ENCODE measurements at places on chromosomes 6 and 20. TPM values are rescaled to one million over a fixed set of nuclear protein-coding genes. Genes with fewer than 3 reads are reported as not detected.

- H3K36me3 ChIP-seq, result no peaks in the 10 kb centered on the region
- DNase-seq, result peak; percentile 84
- H3K4me3 ChIP-seq, result no peak overlapping the region
- no peak overlapping the region for H3K27ac ChIP-seq
- H3K27me3 ChIP-seq, result no peaks in the 10 kb centered on the region
Measured at GRCh38 chr20:39885975-39886649, 802.9 kb downstream of the MAFB start.

DNA sequence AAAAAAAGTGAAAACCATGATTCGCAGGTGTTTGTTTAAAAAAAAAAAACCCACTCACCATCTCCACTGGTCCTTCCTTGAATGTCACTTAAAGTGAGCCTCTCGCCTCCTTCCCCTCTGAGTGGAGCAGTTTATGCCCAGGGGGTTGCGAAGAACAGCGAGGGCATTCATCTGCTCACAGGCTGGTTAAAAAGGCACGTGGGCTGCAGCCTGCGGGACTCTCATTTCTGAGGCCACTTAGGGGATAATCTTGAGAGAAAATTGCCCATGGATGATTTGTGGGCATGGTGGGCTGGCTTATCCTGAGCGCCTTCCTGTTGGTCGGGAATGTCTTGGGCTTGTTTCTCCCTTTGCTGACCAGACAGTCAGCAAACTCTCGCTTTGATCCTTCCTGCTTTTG lies 18.9 kb downstream of the BCAS4 start:
- no peak overlapping the region for H3K4me3 ChIP-seq
- no peak for DNase-seq
- no peak overlapping the region for H3K27ac ChIP-seq
- H3K36me3 ChIP-seq, result no peaks in the 10 kb centered on the region
- no peaks in the 10 kb centered on the region for H3K4me1 ChIP-seq
- H3K27me3 ChIP-seq, result no peaks in the 10 kb centered on the region

DNA sequence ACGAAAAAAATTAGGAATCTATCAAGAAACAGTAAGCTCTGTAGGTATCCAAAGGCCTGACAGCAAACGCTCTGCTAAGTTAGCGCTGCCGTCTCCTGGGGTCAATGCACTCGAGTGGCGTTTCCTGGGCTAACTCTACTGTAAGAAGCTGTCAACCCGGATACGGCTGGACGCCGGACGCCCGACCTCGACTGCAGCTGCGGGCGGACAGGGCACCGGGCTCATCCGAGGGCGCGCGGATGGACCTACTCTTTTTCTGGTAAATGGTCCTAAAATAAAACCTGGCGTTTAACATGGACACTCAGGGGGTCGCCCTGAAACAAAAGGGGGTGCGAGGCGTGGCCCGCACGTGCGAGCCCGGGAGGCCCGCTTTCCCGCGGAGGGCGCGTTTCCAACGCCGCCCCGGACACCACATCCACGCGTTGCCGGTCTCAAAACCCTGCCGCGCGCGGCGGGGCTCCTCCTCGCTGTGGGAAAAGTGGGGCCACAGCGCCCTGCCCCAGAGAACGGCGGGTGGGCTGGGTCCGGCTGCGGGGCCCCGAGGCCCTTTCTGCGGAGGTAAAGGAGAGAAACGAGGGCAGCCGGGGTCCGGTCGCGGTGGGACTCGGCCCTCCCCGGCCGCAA lies 537 bp downstream of the TCP1 start:
- peaks cover 48% of the 10 kb centered on the region for H3K4me1 ChIP-seq
- peaks cover 53% of the 10 kb centered on the region for H3K36me3 ChIP-seq
- H3K4me3 ChIP-seq, result peak overlapping the region; percentile 99
- no peaks in the 10 kb centered on the region for H3K27me3 ChIP-seq
- peak overlapping the region; percentile 99 for H3K27ac ChIP-seq

- no peaks in the 10 kb centered on the region for H3K4me1 ChIP-seq
- H3K27ac ChIP-seq, result no peak overlapping the region
- DNase-seq, result no peak
Measured at GRCh38 chr6:29892696-29893095, 49.6 kb upstream of the HLA-A start.

GRCh38 chr6:44575644-44576043 lies 188.1 kb downstream of the CDC5L start:
- H3K4me1 ChIP-seq, result peaks cover 10% of the 10 kb centered on the region
- no peak for DNase-seq
- H3K4me3 ChIP-seq, result no peak overlapping the region
- no peaks in the 10 kb centered on the region for H3K36me3 ChIP-seq
- no peak overlapping the region for H3K27ac ChIP-seq
- no peaks in the 10 kb centered on the region for H3K27me3 ChIP-seq

- no peaks in the 10 kb centered on the region for H3K27me3 ChIP-seq
- no peaks in the 10 kb centered on the region for H3K4me1 ChIP-seq
- H3K27ac ChIP-seq, result no peak overlapping the region
- no peak overlapping the region for H3K4me3 ChIP-seq
- no peaks in the 10 kb centered on the region for H3K36me3 ChIP-seq
- DNase-seq, result no peak
Measured at GRCh38 chr6:138272533-138273315, 54.4 kb upstream of the PBOV1 start.

DNA sequence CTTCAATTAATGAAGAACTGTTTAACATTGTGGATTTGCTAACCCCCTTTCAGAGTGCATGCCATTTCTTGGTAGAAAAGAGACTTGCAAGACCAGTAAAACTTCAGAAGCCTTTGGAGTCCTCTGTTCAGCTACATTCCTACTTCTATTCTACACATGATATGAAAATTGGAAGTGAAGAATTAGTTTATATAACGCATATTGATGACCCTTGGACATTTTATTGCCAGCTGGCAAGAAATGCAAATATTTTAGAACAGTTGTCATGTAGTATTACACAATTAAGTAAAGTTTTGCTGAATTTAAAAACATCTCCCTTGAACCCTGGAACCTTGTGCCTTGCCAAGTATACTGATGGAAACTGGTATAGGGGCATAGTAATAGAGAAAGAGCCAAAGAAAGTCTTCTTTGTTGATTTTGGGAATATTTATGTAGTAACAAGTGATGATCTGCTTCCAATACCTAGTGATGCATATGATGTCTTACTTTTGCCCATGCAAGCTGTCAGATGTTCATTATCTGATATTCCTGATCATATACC lies 3.3 kb downstream of the TDRD6 start:
- H3K27ac ChIP-seq, result no peak overlapping the region
- H3K27me3 ChIP-seq, result no peaks in the 10 kb centered on the region

DNA sequence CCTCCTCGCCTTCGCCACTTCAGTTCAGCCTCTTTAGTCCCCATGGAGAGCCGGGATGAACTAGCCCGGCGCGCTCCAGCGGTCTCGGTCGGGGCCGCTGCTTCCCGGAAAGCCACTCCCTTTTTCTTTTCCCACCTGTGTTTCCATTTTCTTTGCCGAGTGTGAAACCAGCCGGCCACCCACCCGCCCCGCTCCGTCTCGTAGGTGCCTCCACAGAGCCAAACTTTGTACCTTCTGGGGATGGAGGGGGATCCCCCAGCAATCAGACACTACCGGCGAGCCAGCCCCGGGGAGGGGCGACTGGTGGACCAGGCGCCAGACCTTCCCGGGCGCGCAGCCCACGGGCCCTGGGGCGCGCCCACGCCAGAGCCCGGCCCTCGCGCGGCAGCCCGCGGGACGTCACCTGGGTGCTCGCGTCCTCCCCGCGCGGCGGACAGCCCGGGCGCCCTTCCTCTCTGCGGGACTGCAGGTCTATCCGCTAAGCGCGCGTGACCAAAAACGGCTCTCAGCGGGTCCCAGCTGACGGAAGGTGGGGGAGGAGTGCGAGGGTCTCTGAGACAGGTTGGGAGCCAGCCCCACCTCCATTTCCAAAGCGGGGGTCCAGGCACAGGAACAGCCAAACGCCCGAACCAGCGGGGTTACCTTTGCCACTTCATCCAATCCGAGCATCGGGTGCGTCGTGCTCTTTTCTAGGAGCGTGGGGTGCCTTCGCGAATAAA lies at the start of gene MCHR2:
TSS of gene MCHR2 (minus strand) at position 691 of the 719 bp plus-strand sequence. CDS start 38,076 bp downstream, outside the sequence.
- no peak within 1 kb of the TSS for H3K4me3 ChIP-seq
- peaks cover 3% of the 10 kb centered on the region for H3K27me3 ChIP-seq
- H3K27ac ChIP-seq, result no peak within 1 kb of the TSS
- no peaks in the 10 kb centered on the region for H3K36me3 ChIP-seq

The ZDHHC14 gene
- total RNA-seq, result 19.1 TPM

The PACSIN1 gene
- 5.6 TPM for total RNA-seq

The MUC21 gene
- not detected for total RNA-seq

Data from right atrium auricular region (tissue), 2 donors.